ENCODE measurements at places on chromosomes 11 and 22. TPM values are rescaled to one million over a fixed set of nuclear protein-coding genes. Genes with fewer than 3 reads are reported as not detected.

Gene ANO5
- total RNA-seq, result 4.6 TPM

DNA sequence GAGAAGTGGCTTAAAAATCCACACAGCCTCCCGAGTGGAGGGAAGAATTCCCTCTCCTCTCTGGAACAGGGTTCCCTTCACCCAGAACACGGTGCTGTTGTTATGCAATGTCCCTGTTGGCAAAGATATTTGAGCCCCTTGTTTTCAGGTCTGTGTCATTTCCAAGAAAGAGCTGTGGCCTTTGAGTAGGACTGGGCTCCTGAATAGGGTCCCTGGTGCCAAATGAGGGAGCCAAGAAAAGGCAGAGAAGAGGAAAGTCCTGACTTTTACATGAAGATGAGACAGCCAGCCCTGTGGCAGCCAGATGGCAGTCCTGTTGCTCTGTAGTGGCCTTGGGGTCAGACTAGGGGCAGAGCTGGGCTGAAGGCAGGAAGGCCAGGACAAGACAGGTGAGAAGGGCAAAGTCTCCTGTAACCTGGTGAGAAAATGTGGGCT lies 51.2 kb upstream of the ELF5 start:
- H3K27ac ChIP-seq, result no peak overlapping the region
- H3K36me3 ChIP-seq, result no peaks in the 10 kb centered on the region
- no peak for DNase-seq
- no peaks in the 10 kb centered on the region for H3K4me1 ChIP-seq
- no peak overlapping the region for H3K4me3 ChIP-seq

DNA sequence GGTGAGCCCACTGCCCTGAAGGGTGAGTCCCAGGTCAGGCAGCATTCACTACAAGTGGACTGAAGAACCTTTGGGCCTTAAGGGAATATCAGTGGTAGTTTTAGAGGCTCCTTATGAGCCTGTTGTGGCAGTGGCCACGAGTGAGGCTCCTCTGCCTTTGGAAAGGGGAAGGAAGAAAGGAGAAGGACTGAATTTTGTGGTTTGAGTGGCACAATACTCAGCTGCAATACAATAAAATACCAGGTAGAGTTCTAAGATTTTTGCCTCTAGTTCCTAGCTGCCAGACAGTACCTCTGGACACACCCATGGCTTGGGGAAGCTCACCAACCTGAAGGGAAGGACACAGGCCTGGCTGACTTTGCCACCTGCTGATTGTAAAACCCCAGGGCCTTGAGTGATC lies 260.9 kb downstream of the DYNC2H1 start:
- no peaks in the 10 kb centered on the region for H3K27me3 ChIP-seq
- DNase-seq, result no peak
- H3K36me3 ChIP-seq, result no peaks in the 10 kb centered on the region

Gene C11orf86
- not detected for total RNA-seq

Gene KRTAP5-2
- total RNA-seq, result not detected

Gene XRRA1
- 11.7 TPM for total RNA-seq

Gene OR6A2
- 0.18 TPM for total RNA-seq

DNA sequence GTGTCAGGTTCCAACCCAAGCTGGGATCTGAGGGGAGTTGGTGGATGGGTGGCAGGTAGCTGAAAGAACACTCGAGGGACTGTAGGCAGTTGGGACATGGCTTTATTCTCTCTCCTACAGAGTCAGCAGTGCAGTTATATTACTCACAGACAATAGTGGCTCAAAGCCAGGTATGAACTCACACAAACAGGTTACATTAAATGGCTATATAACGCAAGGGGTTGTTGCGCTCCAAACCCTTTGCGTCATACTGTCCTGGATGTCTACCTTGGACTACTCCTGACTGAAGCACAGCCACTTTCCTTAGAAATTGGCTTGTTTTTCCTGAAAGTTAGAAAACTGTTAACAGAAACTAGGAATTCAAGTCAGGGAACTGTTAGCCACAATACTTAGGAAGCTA lies 66.4 kb upstream of the OR4B1 start:
- H3K4me3 ChIP-seq, result no peak overlapping the region
- H3K4me1 ChIP-seq, result no peaks in the 10 kb centered on the region
- H3K27me3 ChIP-seq, result no peaks in the 10 kb centered on the region
- H3K27ac ChIP-seq, result no peak overlapping the region

Gene LARGE1
- 22.4 TPM for total RNA-seq

DNA sequence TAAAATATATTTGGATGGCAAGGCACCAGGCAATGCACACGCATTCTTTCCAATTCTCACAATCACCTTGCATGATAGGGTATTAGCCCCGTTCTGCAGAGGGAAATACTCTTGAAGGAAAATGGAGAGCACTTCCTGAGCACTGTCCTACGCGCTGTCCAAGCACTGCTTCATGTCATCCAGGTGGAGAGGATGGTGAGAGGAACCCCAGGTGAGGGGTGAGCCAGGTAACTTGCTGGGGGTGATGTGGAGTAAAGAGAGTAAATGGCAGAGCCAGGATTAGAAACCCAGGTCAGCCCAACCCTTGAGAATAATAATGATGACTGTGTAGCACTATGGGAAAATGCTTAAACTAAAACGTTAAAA lies 711 bp upstream of the PACSIN2 start:
- H3K36me3 ChIP-seq, result no peaks in the 10 kb centered on the region
- DNase-seq, result no peak
- H3K4me1 ChIP-seq, result peaks cover 7% of the 10 kb centered on the region
- H3K4me3 ChIP-seq, result peak overlapping the region; percentile 61

GRCh38 chr11:59551659-59552521 lies 40.6 kb downstream of the OR4D9 start:
- no peaks in the 10 kb centered on the region for H3K27me3 ChIP-seq
- H3K4me1 ChIP-seq, result no peaks in the 10 kb centered on the region
- H3K4me3 ChIP-seq, result peak overlapping the region; percentile 38
- H3K36me3 ChIP-seq, result no peaks in the 10 kb centered on the region

Gene DDI1
- total RNA-seq, result not detected

Gene CXCR5
- total RNA-seq, result 0.10 TPM

Gene CDC42EP2
- total RNA-seq, result 18.5 TPM

DNA sequence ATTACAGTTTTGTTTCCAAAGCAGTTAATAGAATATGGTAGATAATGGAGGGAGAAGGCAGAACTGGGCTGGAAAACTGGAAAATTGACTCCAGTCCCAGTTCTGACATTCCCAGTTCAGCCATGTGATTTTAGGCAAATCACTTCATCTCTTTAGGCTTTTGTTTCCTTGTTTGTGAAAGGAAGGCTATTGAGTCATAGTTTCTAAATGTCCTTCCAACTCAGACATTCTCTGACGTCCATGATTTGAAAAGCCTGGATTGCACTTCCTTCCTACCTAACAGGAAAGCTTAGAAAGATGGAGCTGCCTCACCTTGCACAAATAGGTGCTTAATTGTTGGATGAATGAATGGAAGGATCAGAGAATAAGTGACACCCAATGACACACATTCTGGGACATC lies 19.8 kb upstream of the GALNT18 start:
- DNase-seq, result no peak
- H3K4me1 ChIP-seq, result no peaks in the 10 kb centered on the region
- no peak overlapping the region for H3K4me3 ChIP-seq
- H3K36me3 ChIP-seq, result no peaks in the 10 kb centered on the region

DNA sequence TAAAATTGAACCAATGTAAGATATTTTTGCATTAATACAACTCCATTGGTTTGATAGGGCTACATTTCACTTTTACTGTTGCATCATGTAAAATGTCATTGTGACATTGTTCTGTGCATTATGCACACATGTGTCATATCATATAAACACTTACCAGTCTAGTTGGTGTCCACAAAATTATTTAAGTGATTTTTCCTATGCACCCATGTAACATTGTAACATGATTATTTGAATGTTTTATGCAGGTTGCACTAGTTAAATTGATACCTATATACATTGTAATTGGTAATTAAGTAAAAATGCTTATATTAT lies 9.6 kb upstream of the BIRC3 start:
- H3K4me3 ChIP-seq, result no peak overlapping the region
- H3K27ac ChIP-seq, result no peak overlapping the region
- peaks cover 49% of the 10 kb centered on the region for H3K4me1 ChIP-seq
- DNase-seq, result no peak
- H3K36me3 ChIP-seq, result no peaks in the 10 kb centered on the region
- no peaks in the 10 kb centered on the region for H3K27me3 ChIP-seq

Gene NEFH
- total RNA-seq, result 0.55 TPM

GRCh38 chr22:50047346-50047745 lies 10.8 kb downstream of the TTLL8 start:
- H3K4me3 ChIP-seq, result no peak overlapping the region
- no peak for DNase-seq
- H3K27me3 ChIP-seq, result peaks cover 53% of the 10 kb centered on the region
- no peak overlapping the region for H3K27ac ChIP-seq
- H3K36me3 ChIP-seq, result no peaks in the 10 kb centered on the region

DNA sequence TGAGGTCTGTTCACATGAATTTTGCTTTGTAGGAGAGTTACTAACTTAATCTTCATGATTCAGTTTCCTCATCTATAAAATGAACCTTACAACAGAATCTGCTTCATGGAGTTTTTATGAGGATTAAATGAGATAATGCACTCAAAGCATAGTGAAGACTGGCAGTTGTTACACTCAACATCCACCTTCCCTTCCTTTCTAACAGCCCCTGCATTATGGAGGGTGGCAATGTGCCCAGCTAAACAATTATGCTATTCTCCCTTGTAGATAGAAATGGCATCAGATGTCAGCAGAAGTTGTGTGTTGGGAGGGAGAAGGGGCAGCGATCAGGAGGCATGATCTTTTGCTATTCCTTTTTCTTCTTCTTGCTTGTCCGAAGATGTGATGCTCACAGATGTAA lies 6.5 kb downstream of the POU2AF1 start:
- no peaks in the 10 kb centered on the region for H3K4me1 ChIP-seq
- no peaks in the 10 kb centered on the region for H3K27me3 ChIP-seq
- H3K27ac ChIP-seq, result no peak overlapping the region
- no peak overlapping the region for H3K4me3 ChIP-seq
- H3K36me3 ChIP-seq, result no peaks in the 10 kb centered on the region
- no peak for DNase-seq

Gene CASP5
- 3.3 TPM for total RNA-seq

DNA sequence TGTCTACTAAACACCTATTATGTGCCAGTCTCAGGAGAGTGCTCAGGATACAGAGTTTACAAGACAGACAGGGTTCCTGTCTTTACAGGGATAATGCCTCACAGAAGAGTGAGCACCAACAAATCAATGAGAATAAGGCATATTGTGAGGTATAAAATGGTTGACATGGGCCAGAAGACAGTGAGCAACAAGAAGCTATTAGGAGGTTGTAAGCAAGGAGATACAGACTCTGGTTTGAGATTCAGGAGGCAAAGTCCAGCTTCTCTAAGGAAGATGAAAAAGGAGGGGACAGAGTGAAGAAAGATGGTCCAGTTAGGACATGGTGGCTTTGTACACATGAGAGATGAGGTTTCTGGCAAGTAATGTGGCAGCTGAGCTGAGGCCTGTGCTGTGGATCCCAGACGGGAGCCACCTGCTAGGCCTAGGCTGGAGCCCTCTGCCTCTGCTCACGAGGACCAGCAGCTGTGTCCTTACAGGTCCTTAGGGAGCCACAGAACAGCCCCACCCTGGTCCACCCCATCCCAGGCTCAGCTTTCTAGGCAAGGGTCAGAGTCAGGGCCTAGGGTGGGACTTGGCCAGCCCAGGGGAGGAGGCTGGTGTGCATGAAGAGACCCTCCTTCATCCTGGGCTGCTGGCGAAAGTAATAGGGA lies 110.5 kb downstream of the ZNF280B start:
- no peak for DNase-seq
- no peak overlapping the region for H3K4me3 ChIP-seq
- H3K36me3 ChIP-seq, result no peaks in the 10 kb centered on the region
- H3K27ac ChIP-seq, result no peak overlapping the region
- H3K4me1 ChIP-seq, result no peaks in the 10 kb centered on the region

DNA sequence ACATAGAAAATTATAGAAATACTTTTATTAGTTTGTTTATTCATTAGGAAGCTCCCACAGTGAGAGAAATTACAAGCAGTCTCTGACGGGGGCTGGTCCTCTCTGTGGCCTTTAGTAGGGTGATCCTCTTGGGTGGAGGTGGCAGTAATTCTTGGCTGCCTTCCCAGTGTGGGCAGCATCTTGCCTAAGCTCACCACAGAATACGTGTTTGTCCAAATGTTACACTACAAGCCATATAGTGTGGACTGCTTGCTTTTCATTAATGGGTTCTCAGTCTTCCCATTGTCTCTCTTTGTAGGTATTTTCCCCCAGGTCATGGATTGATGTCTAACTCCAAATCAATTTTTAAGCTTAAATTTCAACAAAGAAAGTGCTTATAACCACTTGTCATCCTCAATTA lies 43.3 kb downstream of the ENDOD1 start:
- no peak for DNase-seq
- H3K4me3 ChIP-seq, result no peak overlapping the region
- no peaks in the 10 kb centered on the region for H3K27me3 ChIP-seq
- no peaks in the 10 kb centered on the region for H3K36me3 ChIP-seq
